ENCODE measurements at places on chromosomes 4 and X.

- no peak for DNase-seq
Observed at GRCh38 chr4:113951263-113951662, 28.2 kb downstream of the ARSJ start.

GRCh38 chr4:31662951-31663350 lies 942.8 kb downstream of the PCDH7 start:
- DNase-seq = no peak

GRCh38 chr4:98026362-98026761 lies 116.9 kb downstream of the STPG2 start:
- no peak for DNase-seq

- DNase-seq = no peak
Observed at GRCh38 chr4:888029-888428, 44.1 kb downstream of the GAK start.

DNA sequence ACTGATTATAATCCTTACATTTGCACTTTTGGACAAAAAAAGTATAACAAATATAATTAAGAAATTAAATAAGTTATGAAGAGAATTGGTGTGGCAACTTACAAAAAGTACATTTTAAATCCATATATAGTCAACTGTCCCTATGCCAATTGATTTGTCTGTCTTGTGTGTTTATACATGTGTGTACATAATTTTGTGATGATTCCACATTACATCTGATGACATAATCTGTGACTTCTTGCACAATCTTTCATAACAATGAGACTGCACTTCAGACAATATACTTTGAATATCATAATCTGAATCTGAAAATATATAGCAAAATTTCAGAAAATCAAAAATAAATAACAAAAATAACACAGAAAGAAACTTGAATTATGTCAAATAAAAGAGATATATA lies 953.4 kb downstream of the FAT4 start:
- no peak for DNase-seq

DNA sequence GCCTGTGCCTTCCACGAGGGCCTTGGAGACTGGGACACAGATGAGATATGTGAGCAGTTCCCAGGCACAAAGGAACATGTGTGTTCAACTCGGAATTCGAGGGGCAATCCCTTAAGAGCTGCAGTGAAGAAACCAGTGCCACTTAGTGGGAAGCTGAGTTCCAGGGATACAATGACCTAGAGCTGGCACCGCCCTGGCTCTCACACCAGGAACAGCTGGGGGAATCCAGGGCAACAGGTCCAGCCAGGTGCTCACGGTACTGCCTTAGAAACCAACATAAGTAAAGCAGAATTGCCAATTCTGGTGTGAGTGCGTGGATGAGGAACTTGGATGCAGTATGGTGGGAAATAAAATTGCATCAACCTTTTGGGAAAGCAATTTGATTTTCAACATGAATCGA lies 122.9 kb downstream of the AFAP1 start:
- DNase-seq = no peak

DNA sequence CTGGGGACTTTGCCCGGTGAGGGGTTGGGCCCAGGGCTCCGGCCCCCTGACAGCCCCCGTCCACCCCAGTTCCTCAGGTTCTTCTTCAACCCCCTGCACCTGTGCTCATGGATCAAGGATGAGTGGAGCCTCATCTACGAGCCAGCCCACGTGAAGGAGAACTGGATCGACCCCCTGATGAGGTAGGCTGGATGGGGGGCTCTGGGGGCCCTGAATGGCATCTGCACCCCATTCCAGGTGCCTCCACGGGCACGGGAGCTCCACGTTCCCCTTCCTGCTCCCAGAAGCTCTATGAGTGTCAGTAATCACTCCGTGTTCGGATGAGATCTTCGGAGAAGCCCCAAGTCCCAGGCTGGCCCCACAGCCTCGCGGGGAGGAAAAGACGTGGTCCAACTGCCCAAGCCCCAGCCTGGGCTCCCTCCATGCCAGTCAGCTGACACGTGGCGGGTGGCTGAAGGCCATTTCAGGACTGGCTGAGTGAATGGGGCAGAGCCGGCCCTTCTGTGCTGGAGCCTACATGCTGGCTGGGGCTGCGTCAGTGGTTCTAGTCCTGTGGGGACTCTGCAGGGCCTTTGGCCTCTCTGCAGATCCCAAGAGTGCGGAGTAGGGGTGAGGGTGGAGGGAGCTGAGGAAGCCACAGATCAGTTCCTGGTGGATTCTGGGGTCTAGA lies 24.4 kb downstream of the CFAP99 start:
- DNase-seq = no peak

DNA sequence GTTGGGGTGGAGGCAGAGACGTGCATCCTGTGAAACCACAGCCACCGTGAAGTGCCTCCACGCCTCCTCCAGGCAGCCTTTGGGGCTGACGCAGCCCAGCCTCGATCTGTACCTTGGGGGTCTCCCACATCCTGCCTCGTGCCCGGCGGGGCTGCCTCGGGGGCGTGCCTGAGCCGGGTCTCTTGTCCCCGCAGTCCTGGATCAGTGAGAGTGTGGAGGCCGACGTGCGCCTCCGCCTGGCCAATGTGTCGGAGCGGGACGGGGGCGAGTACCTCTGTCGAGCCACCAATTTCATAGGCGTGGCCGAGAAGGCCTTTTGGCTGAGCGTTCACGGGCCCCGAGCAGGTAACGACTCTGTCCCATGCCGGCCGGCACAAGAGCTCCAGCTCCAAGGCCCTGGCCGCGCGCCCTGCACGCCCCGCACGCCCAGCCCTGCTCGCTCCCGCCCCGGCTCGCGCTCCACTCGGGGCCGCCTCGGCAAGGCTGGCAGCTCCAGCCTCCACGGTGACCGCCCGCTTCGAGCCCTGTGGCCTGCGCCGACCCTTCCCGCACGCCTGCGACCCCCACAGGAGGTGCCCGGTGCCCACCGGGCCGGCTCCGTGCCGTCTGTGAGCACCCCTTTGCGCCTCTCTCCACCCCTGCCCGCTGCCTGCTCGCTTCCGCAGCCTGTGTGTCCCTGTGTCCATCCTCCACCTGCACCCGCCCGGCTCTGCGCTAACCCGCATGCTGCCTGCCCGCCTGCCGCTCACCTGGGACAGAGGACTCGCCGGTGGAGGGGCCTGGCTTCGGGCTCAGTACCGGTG lies 9.8 kb downstream of the FGFR3 start:
- no peak for DNase-seq

DNA sequence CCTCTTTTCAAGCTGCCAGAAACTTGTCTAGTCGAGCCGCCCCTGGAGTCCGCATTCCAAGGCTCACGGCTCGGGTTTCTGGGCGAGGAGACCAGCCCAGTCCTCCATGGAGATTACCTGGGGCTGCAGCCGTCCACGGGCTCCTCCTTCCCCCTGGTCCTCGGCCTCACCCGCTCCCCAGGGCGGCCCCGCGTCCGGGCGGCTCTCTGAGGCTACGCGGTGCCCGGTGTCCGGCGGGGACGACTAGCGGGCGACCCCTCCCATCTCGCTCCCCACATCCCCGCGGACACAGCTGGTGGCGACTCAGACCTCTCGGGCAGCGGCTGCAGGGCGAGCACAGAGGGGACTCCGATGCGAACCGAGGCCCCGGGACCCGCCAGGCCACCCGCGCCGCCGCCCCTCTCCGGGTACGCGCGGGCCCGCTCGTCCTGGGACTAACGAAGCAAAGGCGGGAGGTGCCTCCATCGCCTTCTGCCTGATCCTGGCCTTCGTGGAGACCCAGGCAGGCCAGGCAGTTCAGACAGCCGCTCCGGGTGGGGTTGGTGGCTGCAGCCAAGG lies 159.4 kb downstream of the TRAM1L1 start:
- no peak for DNase-seq

- DNase-seq = no peak
Observed at GRCh38 chr4:24892778-24893177, 20.1 kb downstream of the CCDC149 start.

GRCh38 chrX:43505769-43506168 lies 150.3 kb upstream of the MAOA start:
- DNase-seq = no peak

DNA sequence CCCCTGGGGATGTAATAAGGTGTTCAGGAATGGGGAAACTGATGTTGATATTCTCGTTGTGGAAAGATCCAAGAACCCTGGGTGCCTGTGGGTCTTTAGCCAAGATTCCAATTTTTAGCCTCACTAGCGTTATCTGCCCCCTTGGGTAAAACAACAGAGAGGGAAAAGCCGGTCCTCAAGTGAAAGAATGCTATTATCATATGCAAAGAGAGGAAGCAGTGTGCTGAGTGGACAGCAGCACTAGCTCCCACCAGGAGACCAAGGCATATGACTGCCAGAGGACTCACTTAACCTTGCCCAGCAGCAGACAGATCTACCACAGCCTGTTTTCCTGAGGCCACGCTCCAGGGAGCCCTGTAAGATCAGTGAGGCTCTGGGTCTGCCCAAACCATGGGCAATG lies 257.9 kb upstream of the CPEB2 start:
- DNase-seq = no peak

DNA sequence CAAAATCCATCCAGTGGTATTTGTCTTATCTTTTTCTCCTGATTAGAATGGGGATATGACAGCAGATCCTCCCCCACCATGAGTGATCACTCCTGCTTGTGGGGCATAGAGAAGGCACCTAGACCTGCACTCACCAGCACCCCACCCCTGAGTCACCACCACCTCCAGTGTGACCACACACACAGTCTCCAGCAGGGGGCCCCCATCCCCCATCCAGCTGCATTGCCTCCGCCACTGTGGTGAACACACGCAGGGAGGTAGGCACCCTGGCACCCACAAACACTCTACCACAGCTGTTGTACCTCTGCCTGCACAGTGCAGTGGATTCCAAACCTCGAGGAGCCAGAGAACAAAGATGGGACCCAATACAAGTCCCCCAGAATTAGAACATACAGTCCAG lies 9.0 kb upstream of the MAGEA8 start:
- peak; percentile 13 for DNase-seq

DNA sequence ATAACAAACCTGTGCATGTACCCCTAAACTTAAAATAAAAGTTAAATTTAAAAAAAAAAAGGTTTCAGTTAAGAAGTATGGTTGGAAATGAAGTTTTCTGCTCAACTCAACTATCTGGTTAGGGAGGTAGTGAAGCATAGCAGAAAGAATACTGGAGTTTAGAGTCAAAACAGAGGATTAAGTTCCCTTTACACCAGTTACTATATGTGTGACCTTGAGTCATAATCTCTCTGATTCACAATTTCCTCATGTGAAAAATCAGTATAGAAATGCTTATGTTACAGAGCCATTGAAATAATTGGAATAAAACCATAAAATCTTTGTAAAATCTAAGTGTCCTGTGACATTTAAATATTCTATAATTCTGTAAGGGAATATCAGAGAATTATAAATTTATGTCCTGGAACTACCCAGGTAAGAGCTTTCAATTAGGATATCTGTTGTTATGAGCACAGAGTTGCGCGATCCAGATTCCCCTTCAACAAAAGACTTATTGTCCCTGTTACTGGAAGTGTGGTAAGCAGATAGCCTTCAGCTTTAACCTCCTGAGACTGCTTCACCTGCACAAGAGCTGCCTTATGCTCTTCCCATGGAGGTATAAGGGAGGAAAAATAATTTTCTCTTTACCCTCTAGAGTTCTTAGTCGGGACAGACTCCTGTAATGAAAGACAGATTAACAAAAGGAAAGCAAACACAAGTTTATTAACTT lies 203.8 kb upstream of the NRK start:
- DNase-seq = no peak

DNA sequence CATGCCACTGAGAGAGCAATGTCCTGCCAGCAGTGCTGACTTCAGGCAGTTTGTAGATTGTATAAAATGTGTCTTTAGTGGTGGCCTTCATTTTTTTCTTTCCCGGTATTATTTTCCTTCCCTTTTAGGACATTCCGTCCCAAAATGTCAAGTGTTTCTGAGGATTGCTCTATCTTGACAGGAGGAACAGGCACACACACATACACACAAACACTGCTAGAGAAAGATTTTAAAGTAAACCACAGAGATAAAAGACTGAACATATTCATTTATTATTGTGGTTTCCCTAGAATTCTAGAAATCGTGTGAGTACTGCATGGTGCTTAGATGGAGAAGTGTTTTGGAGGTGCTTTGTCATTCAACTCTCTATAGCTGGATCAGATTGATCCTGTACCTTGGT lies 111.9 kb downstream of the GABRB1 start:
- no peak for DNase-seq

- DNase-seq = no peak
Observed at GRCh38 chrX:33178218-33178617, 33.1 kb downstream of the DMD start.

GRCh38 chr4:21811565-21811964 lies 137.0 kb downstream of the KCNIP4 start:
- DNase-seq = no peak

- no peak for DNase-seq
Observed at GRCh38 chrX:109089359-109089758, 353.0 kb upstream of the IRS4 start.

- no peak for DNase-seq
Observed at GRCh38 chr4:24473309-24473721, 111.0 kb downstream of the DHX15 start.

GRCh38 chr4:61933527-61933926 lies 733.4 kb downstream of the ADGRL3 start:
- DNase-seq = no peak

GRCh38 chrX:53631156-53631555 lies 55.4 kb downstream of the HUWE1 start:
- no peak for DNase-seq

DNA sequence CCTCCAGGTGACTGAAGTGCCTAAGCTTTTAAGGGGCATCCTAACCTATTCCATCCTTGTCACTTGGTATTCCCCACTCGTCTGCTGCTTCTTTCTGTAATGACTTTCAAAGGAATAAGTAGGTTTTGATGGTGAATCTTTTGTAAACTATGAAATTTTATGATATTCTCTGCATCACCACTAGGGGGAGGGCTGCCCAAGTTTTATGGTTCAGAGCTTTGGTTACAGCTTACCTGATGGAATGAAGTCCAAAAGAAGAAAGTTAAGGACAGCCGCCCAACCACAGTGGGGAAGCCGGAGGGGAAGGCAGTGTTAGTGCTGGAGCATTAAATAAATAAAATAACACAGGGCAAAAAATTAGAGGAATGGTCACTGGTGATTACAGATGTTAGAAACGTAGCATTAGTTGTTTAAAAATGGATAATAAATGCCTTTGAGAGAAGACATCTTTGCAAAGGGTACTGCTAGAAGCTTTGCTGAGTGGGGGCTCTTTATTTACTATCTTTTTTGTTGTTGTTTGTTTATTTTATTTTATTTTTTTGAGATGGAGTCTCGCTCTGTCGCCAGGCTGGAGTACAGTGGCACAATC lies 204.9 kb downstream of the GBA3 start:
- no peak for DNase-seq

DNA sequence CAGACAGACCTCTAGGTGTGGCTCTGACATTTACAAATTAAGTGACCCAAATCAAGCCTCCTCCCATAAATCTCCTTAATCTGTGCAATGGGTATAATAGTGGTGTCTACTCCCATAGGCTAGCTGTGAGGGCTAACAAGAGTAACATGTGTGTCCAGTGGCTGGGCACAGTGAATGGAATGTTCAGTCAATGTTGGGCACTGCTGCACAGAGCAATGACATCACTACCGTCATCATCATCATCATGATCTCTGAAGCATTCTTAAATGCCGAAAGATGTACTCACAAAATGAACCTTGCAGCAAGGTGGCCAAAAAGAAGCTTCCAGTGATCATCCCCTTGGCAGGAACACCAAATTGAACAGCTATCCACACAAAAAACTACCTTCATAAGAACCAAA lies 43.5 kb downstream of the CHRNA9 start:
- DNase-seq = no peak
